ENCODE measurements at places on chromosomes 2 and 18.

GRCh38 chr2:120111193-120111592 is 98.3 kb downstream of the EPB41L5 start:
- H3K4me3 ChIP-seq: no peak overlapping the region
- no peak for DNase-seq
- H3K36me3 ChIP-seq: no peaks in the 10 kb centered on the region
- no peak overlapping the region for H3K27ac ChIP-seq

DNA sequence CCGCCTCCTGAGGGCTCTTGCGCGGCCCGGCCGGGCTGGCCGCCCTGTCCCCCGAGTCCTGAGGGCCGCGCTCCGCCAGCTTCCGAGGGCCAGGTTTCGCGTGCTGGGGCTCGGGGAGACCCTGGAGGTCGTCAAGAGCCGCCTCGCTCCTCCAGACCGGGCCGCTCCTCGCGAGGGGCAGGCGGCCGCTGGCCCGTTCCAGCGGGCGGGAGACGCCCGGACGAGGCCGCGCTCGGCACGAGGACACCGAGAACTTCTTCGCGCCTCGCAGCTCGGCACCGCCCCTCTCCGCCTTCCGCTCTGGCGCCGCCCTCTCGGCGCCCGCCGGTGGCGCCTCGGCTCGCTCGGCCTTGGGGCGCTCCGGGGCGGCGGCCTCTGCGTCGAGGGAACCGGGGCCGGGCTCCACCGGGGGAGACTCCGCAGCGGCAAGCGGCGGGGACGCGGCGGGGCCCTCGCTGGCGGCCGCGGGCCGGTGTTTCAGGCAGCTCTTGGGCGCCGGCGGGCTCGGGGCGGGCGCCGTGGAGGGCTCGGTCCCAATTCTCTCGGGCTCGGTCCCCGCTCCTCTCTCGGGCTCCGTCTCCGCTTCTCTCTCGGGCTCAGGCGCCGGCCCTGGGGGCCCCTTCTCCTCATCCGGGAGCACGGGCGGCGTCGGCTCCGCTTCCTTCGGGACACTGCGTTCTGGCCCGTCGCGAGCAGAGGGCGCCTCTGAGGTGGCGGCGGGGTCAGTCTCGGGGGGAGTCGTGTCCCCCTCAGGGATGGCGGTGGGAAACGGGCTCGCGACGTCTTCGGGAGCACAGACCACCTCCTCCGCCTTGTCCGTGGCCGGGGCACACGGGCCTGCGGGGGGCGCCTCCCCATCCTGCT is 91.6 kb upstream of the MGAT4A start:
- H3K4me1 ChIP-seq: 0 out of 2 replicates have a peak, but pooled peaks cover 3% of the 10 kb centered on the region
- no peak overlapping the region for H3K27ac ChIP-seq
- H3K36me3 ChIP-seq: no peaks in the 10 kb centered on the region
- H3K27me3 ChIP-seq: peaks cover 43% of the 10 kb centered on the region
- H3K4me3 ChIP-seq: peak overlapping the region; percentile 68
- peak; percentile 80 for DNase-seq

GRCh38 chr18:22872900-22873537 is 60.1 kb upstream of the RBBP8 start:
- no peaks in the 10 kb centered on the region for H3K27me3 ChIP-seq
- no peaks in the 10 kb centered on the region for H3K4me1 ChIP-seq
- no peak overlapping the region for H3K4me3 ChIP-seq
- DNase-seq: no peak
- no peaks in the 10 kb centered on the region for H3K36me3 ChIP-seq

GRCh38 chr18:55479656-55480420 is 108.2 kb downstream of the TCF4 start:
- H3K27me3 ChIP-seq: no peaks in the 10 kb centered on the region
- peaks cover 7% of the 10 kb centered on the region for H3K4me1 ChIP-seq
- DNase-seq: no peak
- no peaks in the 10 kb centered on the region for H3K36me3 ChIP-seq
- no peak overlapping the region for H3K4me3 ChIP-seq

GRCh38 chr2:209473930-209474419 is 50.1 kb downstream of the MAP2 start:
- no peak overlapping the region for H3K4me3 ChIP-seq
- no peaks in the 10 kb centered on the region for H3K36me3 ChIP-seq
- H3K27ac ChIP-seq: no peak overlapping the region
- H3K27me3 ChIP-seq: no peaks in the 10 kb centered on the region

GRCh38 chr2:3612639-3613523 is 18.0 kb downstream of the COLEC11 start:
- no peaks in the 10 kb centered on the region for H3K4me1 ChIP-seq
- no peak overlapping the region for H3K4me3 ChIP-seq
- no peak overlapping the region for H3K27ac ChIP-seq
- H3K36me3 ChIP-seq: no peaks in the 10 kb centered on the region

GRCh38 chr2:217256251-217256650 is 396.4 kb upstream of the TNP1 start:
- H3K4me3 ChIP-seq: no peak overlapping the region
- no peak for DNase-seq
- no peak overlapping the region for H3K27ac ChIP-seq
- peaks cover 13% of the 10 kb centered on the region for H3K27me3 ChIP-seq
- no peaks in the 10 kb centered on the region for H3K36me3 ChIP-seq

GRCh38 chr18:21660078-21660477 is 44.5 kb downstream of the ABHD3 start:
- H3K27ac ChIP-seq: no peak overlapping the region
- H3K4me3 ChIP-seq: no peak overlapping the region
- H3K36me3 ChIP-seq: no peaks in the 10 kb centered on the region

GRCh38 chr2:133157141-133157540 is 411.1 kb downstream of the NCKAP5 start:
- H3K4me3 ChIP-seq: no peak overlapping the region
- DNase-seq: no peak
- no peak overlapping the region for H3K27ac ChIP-seq
- H3K27me3 ChIP-seq: no peaks in the 10 kb centered on the region

- no peaks in the 10 kb centered on the region for H3K36me3 ChIP-seq
- H3K27ac ChIP-seq: no peak overlapping the region
Measured at GRCh38 chr2:99338029-99338585, 918 bp downstream of the EIF5B start.

DNA sequence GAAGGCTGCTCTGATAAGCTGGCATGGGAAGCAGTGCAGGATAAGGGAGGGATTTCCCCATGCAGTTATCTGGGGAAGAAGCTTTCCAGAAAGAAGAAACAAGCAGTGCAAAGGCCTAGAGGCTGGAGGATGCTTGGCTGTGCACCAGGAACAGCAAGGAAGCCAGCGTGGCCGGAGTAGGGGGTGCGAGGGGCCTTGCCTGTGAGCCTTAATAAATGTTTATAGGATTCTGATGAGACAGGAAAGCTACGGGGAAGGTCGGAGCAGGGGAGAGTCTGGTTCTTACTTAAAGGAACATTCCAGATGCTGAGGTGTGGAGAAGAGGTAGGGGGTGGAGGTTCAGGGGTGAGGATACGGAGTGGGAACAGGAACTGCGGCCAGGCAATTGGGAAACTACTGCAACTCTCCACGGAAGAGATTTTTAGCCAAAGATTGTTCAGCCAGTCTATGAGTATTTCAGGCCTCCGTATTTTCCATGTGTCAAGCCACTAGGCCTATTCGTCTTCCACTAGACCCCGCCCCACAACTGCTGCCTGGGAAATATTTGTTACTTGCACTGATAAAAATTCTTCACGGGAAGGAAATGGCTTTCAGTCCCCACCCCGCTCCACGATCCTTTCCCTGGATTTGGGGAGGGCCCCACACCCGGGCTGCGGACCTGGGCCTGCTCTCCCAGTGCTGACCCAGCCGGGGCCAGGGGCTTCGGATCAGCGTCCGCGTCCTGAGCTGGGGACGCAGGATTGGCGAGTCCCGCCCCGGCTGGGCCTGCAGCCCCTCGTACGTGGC is 516 bp downstream of the EIF2AK2 start:
- H3K27me3 ChIP-seq: peaks cover 4% of the 10 kb centered on the region
- peak; percentile 29 for DNase-seq
- H3K36me3 ChIP-seq: no peaks in the 10 kb centered on the region
- H3K4me1 ChIP-seq: peaks cover 33% of the 10 kb centered on the region
- 0 out of 2 replicates have a peak overlapping the region, but pooled peaks have one; percentile 32 for H3K27ac ChIP-seq

DNA sequence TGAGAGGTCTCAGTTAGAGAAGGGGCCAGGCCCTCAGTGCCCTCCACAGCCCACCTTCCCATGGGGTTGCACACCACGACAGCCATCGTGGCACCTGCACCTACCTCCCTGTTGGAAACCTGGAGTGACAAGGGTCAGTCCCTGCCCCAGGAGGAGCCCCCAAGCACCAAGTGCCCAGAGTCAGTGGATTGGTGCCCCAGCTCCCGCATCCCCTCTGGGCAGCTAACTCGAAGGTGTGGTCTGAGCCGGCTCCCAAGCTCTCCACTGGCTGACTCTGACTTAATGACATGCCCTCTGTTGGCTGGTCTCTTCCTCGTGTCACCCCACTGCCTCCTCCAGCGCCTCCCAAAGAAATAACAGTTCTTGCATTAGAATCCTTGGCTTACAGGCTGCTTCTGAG is 116.4 kb downstream of the NDUFA10 start:
- no peak for DNase-seq
- H3K27ac ChIP-seq: no peak overlapping the region
- H3K36me3 ChIP-seq: no peaks in the 10 kb centered on the region
- H3K4me1 ChIP-seq: peaks cover 2% of the 10 kb centered on the region

GRCh38 chr18:55400081-55400480 is 187.9 kb downstream of the TCF4 start:
- no peak overlapping the region for H3K4me3 ChIP-seq
- H3K27ac ChIP-seq: no peak overlapping the region
- no peaks in the 10 kb centered on the region for H3K36me3 ChIP-seq
- H3K4me1 ChIP-seq: peaks cover 73% of the 10 kb centered on the region

DNA sequence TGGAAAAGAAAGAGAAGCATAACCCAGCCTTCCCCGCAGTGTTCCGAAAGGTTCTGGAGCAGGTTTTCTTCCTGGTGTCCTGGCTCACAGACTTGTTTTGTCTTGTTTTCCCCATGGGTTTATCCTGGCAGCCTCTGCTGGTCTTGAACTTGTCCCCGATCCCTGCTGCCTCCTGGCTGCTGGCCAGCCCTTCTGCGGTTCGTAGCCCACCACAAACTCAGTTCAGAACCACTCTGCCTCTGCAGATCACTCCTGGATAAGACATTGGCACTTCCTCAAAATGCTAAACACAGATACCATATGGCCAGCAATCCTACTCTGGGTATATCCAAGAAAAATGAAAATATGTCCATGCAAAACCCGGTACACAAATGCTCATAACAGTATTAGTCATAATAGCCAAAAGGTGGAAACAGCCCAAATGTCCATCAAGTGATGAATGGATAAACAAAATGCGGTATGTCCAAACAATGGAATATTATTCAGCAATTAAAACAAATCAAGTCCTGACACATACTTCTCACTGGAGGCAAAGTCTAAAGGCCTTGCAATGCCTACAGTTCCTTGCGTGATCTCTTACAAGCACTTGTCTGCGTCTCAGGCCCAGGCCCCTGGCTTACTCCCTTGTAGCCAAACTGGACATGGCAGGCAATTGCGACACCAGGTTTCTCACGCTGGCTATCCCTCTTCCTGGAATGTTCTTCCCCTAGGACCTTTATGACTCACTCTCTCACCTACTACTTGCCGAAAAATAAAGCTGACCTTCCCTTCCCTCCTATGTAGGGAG is 28.0 kb upstream of the ARHGEF4 start:
- H3K27ac ChIP-seq: no peak overlapping the region
- H3K27me3 ChIP-seq: no peaks in the 10 kb centered on the region
- H3K4me3 ChIP-seq: no peak overlapping the region

- H3K27ac ChIP-seq: peak overlapping the region; percentile 65
- H3K27me3 ChIP-seq: no peaks in the 10 kb centered on the region
- peaks cover 6% of the 10 kb centered on the region for H3K4me1 ChIP-seq
Measured at GRCh38 chr2:219171231-219171651, 1.4 kb upstream of the SLC23A3 start.

- H3K4me1 ChIP-seq: peaks cover 10% of the 10 kb centered on the region
- no peaks in the 10 kb centered on the region for H3K36me3 ChIP-seq
- no peak overlapping the region for H3K27ac ChIP-seq
- DNase-seq: no peak
Measured at GRCh38 chr18:60022671-60023276, 123.0 kb downstream of the PMAIP1 start.

DNA sequence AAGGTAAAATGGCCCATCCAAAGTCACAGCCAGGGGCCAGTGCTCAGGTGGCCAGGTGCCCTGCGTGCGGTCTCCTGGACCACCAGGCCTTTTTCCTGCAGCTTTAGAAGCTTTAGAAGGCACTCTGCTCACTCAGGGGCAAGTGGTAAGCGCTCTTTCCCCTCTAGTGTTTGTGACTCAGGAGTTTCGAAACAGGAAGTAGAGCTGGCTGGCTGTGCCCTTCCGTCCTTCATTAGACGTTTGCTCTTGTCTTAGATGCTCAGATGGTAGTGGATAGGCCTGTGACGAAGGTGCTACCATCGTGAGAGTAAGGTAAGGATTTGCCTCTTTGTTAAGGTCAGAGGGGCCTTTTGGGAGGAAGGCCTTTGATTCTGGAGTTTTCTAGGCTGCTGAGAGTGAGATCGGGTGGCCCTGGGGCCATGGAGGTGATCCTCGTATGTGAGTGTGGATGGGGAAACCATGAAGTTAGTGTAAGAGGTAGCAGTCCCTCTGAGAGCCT is at the start of gene CASP8:
Gene CASP8 (plus strand): TSS at position 235 of the 499 bp plus-strand sequence. CDS start 5,951 bp downstream, outside the sequence.
- no peak within 1 kb of the TSS for H3K4me3 ChIP-seq
- H3K36me3 ChIP-seq: no peaks in the 10 kb centered on the region
- peaks cover 19% of the 10 kb centered on the region for H3K4me1 ChIP-seq
- no peaks in the 10 kb centered on the region for H3K27me3 ChIP-seq
- no peak for DNase-seq

GRCh38 chr18:26941584-26941983 is 76.1 kb upstream of the AQP4 start:
- H3K4me1 ChIP-seq: no peaks in the 10 kb centered on the region
- no peaks in the 10 kb centered on the region for H3K36me3 ChIP-seq
- no peak overlapping the region for H3K4me3 ChIP-seq
- DNase-seq: no peak
- no peaks in the 10 kb centered on the region for H3K27me3 ChIP-seq

DNA sequence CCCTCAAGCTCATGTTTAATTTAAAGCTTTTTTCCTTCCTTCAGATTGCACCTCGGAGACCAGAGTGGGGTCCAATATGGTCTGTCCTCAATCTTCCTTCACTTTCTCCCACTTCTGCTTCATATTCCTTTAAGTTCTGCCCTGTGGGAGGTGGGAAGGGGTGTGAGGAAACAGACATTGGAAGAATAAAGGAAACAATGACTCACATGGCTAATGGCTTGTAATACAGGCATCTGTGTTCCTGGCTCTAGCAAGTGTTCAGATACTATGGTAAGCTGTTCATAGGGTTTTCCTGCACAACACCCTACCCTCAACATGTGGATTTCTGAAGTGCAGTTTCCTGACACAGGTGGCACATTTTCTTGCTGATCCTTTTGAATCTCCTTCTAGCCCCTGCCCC is 209.5 kb downstream of the PIK3C3 start:
- no peak overlapping the region for H3K27ac ChIP-seq
- no peak overlapping the region for H3K4me3 ChIP-seq
- no peak for DNase-seq
- H3K4me1 ChIP-seq: no peaks in the 10 kb centered on the region
- H3K27me3 ChIP-seq: no peaks in the 10 kb centered on the region
- no peaks in the 10 kb centered on the region for H3K36me3 ChIP-seq

- no peak for DNase-seq
- H3K36me3 ChIP-seq: no peaks in the 10 kb centered on the region
- no peaks in the 10 kb centered on the region for H3K4me1 ChIP-seq
- no peaks in the 10 kb centered on the region for H3K27me3 ChIP-seq
- no peak overlapping the region for H3K27ac ChIP-seq
Measured at GRCh38 chr2:162385536-162385935, 41.6 kb downstream of the GCA start.

GRCh38 chr2:7765236-7765635 is 848.0 kb downstream of the RNF144A start:
- H3K27me3 ChIP-seq: no peaks in the 10 kb centered on the region
- H3K36me3 ChIP-seq: peaks cover 21% of the 10 kb centered on the region
- no peak overlapping the region for H3K27ac ChIP-seq
- H3K4me3 ChIP-seq: no peak overlapping the region
- no peak for DNase-seq
